ENCODE measurements at places on chromosomes 4 and X.
A peak's percentile ranks its signal among the peaks of the same experiment; 100 is the strongest.

GRCh38 chr4:4417886-4418285 lies 31.0 kb downstream of the NSG1 start:
- DNase-seq: no peak

- no peak for DNase-seq
Measured at GRCh38 chr4:42167709-42168108, 15.3 kb upstream of the BEND4 start.

- no peak for DNase-seq
Measured at GRCh38 chr4:2395038-2395437, 23.4 kb downstream of the ZFYVE28 start.

DNA sequence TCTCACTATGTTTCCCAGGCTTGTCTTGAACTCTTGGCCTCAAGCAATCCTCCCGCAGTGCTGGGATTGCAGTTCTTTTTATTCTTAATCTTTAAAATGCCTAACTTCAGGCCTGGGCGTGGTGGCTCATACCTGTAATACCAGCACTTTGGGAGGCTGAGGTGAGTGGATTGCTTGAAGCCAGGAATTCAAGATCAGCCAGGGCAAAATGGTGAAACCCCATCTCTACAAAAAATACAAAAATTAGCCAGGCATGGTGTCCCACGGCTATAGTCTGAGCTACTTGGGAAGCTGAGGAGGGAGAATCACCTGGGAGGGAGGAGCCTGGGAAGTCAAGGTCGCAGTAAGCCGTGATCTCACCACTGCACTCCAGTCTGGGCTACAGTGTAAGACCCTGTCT lies 45.9 kb downstream of the PLS3 start:
- no peak for DNase-seq

DNA sequence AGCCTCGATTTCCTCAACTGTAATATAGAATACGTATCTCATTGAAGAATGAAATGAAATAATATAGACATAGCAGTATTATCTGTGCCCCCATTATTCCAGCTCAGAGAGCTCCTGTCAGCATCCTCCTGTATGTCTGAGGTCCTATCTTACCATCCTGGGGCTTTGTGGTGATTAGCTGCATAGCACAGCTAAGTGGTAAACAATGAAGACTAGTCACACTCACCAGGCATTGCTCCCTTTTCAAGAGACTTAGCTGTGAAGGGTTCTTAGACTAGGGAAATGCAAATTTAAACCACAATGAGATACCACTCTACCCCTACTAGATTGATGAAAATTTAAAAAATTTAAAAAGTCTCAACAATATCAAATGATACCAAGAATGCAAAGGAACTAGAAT lies 172.9 kb downstream of the SLC39A8 start:
- no peak for DNase-seq

DNA sequence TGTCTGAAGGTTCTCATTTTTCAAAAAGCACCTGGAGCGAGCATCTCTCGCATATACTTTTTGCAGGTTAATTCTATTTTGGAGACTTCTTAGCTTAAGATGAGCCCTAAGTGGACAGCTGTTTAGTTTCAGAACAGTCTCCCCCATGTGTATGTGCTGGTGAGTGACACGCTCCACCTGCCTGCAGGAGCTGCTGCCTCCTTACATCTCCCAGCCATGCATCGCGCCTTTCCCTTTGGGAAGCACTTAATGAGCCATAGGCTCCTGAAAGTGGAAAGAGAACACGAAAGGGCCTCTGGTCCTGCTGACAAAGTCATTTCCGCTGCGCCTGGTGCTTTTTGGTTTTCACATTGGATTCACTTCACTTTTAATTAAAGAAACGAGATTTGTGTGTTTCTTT lies 56.1 kb downstream of the TRIML2 start:
- no peak for DNase-seq

GRCh38 chr4:122948671-122949070 lies 26.3 kb upstream of the NUDT6 start:
- DNase-seq: no peak

- no peak for DNase-seq
Measured at GRCh38 chr4:76197971-76198410, 15.6 kb downstream of the SCARB2 start.

DNA sequence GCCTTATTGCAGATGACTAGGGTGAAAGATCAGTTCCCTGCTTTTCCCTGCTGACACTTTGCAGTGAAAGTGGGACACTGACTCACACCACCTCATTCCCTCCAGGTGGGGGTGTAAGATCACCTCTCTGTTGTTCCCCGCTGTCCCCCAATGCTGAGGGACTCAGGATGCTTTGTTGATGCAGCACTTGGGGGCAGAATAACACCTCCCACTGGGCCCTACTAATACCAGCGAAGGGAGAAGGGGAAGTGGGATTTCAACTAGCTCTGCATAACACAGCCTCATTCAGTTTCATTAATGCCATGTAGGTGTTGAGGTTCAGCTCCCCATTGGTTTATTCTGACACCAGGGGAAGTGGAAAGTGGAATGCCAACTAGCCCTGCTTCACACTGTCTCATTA lies 43.6 kb upstream of the IL1RAPL2 start:
- no peak for DNase-seq

GRCh38 chrX:139930916-139931645 lies 1.8 kb downstream of the ATP11C start:
- DNase-seq: no peak

- no peak for DNase-seq
Measured at GRCh38 chr4:182671231-182671630, 246.0 kb downstream of the DCTD start.

GRCh38 chrX:29067351-29067750 lies 480.1 kb downstream of the IL1RAPL1 start:
- no peak for DNase-seq

GRCh38 chr4:98290511-98290910 lies 29.3 kb downstream of the RAP1GDS1 start:
- DNase-seq: no peak

- DNase-seq: no peak
Measured at GRCh38 chrX:154426916-154427770, 1.3 kb upstream of the ATP6AP1 start.

DNA sequence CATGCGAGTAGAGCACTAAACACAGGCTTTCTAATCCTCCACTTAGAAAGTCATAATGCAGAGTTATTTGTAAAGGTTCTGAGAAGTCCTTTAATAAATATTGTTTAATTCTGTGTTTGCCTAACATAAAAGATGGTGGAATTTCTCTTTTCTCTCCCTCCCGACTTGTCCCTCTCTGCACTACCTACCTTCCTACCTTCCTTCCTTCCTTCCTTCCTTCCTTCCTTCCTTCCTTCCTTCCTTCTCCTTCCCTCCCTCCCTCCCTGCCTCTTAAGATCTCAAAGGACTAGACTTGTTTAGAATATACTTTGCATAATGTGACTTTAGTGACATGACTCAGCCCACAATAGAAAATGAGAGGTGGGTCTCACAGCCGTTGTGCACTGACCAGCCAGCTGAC lies 156.3 kb upstream of the TAPT1 start:
- no peak for DNase-seq

DNA sequence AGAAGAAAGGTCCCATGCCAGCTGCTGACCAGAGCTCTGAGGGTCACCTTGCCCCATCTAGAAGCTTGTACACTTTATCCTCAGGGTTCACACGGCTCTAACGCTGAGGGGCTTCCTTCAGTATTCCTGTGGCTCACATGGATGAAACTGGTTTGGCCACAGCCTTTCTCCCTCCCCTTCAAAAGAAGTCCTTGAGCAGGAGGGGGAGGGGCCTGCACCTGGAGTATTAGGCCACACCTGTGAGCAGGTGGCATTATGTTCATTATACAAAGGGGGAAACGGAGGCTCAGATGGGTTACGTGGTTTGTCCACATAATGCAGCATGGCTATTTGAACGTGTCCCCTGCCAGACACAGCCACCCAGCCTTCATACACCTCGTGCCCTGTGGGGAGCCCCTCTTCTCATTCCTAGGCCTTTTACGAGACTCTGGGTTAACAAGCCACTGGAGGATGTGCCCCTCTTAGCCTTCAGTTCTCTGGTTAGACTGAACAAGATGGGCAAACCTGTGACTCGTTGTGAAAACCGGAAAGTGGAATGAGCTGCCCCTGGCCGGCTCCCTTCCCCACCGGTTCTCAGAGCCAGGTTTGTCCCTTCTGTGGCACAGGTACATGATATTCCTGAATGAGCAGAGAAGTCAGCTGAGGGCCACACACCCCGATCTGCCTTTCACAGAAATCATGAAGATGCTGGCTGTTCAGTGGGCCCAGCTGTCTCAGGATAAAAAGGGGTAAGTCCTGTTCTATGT lies 27.2 kb upstream of the JAKMIP1 start:
- no peak for DNase-seq

- no peak for DNase-seq
Measured at GRCh38 chrX:26262121-26262523, 46.2 kb downstream of the MAGEB5 start.

- DNase-seq: no peak
Measured at GRCh38 chrX:46912603-46913491, 626 bp downstream of the JADE3 start.

DNA sequence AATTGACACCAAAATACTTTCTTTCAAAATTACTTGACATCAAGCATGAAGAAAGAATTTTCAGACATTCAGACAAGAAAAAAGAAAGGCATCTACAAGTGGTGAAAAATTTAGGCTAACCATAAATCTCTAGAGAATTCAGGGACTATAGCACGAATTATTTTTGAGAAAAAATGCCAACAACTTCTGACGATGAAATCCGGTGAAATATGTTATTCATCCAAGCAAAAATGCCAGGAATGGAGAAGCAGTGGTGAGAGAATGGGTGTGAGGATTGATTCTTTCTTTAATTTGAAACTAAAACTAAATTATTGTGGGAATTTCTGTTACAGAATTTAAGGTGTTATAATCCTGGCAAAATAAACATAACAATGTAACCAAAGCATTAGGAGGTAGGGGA lies 69.4 kb upstream of the SORBS2 start:
- peak; percentile 40 for DNase-seq
